ENCODE measurements at places on chromosomes 5 and 9.

- no peak for DNase-seq
Measured at GRCh38 chr5:126961128-126961527, 69.2 kb downstream of the MARCHF3 start.

- peak; percentile 43 for DNase-seq
Measured at GRCh38 chr5:78003919-78004318, 227.8 kb upstream of the TBCA start.

- DNase-seq, result peak; percentile 66
Measured at GRCh38 chr5:123752552-123753179, 240.7 kb downstream of the CSNK1G3 start.

- peak; percentile 48 for DNase-seq
Measured at GRCh38 chr9:133686642-133687575, 50.7 kb downstream of the DBH start.

DNA sequence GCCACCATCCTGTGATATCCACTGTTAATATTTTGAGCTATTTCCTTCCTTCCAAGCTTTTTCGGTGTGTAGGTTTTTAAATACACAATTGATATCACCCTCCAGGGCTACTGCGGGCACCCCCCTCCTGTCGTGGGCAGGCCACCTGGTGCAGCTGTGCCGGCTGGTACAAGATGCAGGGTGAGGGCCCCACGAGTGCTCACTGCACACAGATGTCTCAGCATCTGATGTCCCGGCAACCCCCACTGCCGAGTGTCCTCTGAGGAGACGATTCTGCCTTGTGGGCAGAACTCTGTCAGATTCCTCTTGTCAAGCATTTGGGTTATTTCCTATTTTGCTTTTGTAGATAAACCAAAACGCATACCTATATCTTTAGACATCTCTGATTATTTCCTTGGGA lies 25.1 kb downstream of the CACNA1B start:
- no peak for DNase-seq

GRCh38 chr9:122718038-122718437 lies 5.8 kb upstream of the OR1L4 start:
- no peak for DNase-seq

DNA sequence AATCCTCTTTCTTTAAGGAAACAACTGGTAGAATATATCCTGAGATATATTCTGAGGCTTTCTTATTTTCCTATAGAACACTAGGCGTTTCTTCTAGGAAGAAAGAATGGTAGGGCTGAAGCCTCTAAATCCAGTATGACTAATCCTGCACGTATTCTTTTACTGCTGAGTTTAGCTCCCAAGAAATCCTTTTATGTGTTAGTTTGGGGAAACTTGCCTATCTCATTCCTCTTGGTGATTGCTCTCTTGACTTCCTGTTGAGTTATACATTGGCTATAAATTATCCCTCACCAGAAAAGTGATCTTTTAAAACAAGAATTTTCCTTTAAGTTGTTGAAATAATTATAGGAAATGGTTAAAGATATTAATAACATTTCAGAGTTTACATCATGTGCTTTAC lies 422.9 kb downstream of the TMEM161B start:
- DNase-seq, result peak; percentile 69

GRCh38 chr5:14681236-14681752 lies 16.8 kb downstream of the OTULIN start:
- no peak for DNase-seq
